ENCODE measurements at places on chromosomes 12 and 14. TPM values are rescaled to one million over a fixed set of nuclear protein-coding genes. Genes with fewer than 3 reads are reported as not detected.

Gene TROAP
- total RNA-seq, result 0.12 TPM

Gene CCDC198
- not detected for total RNA-seq

Gene FOXN4
- total RNA-seq, result not detected

Gene EGLN3
- total RNA-seq, result 1.3 TPM

Gene HOXC4
- total RNA-seq, result not detected

Gene TMEM116
- total RNA-seq, result 3.5 TPM

Gene ANG
- 8.0 TPM for total RNA-seq

Gene TESPA1
- total RNA-seq, result not detected

Gene KRT6C
- total RNA-seq, result not detected

Gene TM9SF1
- total RNA-seq, result 42.9 TPM

Gene TAS2R9
- total RNA-seq, result not detected

Gene PROX2
- not detected for total RNA-seq

Gene CNTN1
- 3.6 TPM for total RNA-seq

Gene KIF26A
- 0.23 TPM for total RNA-seq

Data from smooth muscle cell of the coronary artery (primary cell).